ENCODE measurements at places on chromosomes 4 and X.
A peak's percentile ranks its signal among the peaks of the same experiment; 100 is the strongest.

DNA sequence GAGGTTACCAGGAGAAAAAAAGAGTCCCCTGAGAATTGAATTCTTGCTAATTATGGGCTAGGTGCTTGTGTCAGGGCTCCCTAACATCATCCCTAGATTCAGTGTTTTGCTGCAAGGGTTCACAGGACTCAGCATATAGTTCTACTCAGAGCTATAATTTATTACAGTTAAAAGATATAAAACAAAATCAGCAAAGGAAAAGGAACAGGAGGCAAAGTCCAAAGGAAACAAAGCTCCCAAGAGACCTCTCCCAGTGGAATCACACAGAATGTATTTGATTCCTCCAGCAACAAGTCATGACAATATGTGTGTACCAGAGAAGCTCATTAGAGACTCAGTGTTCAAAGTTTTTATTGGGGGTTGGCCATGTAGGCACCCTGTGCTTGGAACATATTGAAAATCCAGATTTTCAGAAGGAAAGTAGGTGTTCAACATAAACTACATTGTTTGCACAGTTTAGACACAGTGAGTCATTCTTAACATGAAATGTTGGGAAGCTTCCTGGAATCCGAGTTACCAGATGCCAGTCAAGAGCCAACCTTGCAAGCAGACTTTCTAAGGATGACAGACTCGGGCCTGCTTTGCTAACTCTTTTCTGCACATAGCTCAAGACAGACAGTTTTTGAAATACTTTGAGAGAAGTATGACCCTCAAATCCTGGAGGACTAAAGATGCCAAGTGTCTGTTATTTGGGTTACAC, 311.3 kb upstream of the EMCN start:
- DNase-seq, result no peak

- no peak for DNase-seq
Observed at GRCh38 chr4:22348410-22348809, 167.5 kb downstream of the ADGRA3 start.

DNA sequence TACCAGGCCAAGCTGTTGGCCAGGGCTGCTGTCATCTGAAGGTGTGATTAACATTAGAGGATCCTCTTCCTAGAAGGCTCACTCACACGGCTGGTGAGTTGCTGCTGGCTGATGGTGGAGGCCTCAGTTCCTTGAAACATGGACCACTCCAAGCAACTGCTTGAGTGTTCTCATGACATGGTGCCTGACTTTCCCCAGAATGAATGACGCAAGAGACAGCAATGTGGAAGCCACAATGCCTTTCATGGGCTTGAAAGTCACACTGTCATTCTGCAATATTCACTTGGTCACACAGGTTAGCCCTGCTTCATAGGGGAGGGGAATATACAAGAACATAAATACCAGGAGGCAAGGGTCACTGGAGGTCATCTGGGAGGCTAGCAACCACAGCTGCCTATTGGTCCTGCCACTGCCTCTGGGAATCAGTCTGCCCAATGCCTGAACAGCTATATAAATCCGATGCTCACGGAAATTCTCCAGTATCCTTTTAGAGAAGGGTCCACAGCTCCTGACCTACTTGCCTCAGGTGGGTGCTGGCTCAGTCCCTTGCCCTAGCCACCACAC, 97.1 kb upstream of the MAML3 start:
- DNase-seq, result no peak

DNA sequence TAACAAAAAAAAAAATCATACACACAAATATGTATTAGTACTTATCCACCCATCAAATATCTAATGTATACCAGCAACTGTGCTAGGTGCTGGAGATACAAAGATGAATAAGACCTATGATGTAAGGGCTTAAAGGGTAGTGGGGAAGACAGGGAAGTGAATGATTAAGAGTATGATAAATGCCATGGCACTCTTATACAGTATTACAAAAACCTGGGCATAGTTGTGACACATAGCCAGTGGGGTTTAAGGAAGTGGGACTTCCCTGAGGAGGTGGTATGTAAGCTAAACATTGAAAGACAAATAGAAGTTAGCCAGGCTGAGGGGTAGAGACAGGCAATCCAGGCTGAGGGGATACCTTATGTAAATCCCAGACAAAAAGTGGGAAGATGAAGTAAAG, 23.5 kb downstream of the CHM start:
- no peak for DNase-seq

GRCh38 chrX:47574076-47574546, 8.1 kb upstream of the TIMP1 start:
- DNase-seq, result no peak

DNA sequence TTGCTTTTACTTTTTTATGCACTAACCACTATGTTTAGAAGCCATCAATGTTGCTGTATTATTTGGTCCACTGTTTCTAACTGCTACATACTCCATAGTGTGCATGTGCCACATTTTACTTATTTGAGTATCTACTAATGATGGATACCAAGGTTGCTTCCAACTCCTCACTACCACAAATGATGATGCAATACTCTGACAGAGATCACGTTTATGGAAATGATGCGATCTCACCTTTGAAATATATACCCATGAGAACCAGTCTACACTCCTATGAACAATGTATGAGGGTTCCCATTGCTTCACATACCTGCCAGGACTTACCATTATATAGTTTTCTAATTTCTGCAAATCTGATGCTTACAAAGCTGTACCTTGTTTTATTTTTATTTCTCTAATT, 44.2 kb downstream of the HUWE1 start:
- no peak for DNase-seq

GRCh38 chrX:134171661-134172587, 65.1 kb upstream of the CCDC160 start:
- DNase-seq, result peak; percentile 10

DNA sequence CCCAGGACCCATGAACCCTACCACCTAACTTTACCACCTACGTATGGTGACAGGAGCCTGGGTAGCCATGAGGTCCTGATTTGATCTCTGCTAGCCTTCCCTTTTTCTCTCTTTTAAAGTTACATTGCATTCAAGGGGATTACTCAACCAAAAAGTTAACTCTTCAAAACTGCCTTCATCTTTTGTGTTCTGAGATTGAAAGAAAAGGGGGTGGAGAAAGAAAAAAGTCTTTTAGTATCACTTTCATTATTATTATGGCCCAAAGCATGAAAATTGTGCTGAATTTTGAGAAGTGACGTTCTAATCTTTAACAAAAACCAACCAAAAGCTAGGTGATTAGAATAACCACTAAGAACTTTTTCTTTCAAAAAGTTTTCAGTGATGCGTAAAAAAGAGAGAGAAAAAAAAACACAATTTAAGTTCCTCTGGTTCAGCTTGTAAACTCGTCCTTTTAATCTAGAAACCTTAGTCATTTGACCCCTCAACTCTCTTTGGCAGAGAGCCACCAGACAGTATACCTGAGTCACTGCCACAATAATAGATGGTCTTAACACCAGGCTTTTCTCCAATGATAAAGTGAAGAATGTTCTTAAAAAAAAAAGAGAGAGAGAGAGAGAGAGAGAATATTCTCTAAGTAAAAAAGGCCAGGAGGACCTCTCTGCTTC, 347.4 kb upstream of the FGF13 start:
- no peak for DNase-seq

DNA sequence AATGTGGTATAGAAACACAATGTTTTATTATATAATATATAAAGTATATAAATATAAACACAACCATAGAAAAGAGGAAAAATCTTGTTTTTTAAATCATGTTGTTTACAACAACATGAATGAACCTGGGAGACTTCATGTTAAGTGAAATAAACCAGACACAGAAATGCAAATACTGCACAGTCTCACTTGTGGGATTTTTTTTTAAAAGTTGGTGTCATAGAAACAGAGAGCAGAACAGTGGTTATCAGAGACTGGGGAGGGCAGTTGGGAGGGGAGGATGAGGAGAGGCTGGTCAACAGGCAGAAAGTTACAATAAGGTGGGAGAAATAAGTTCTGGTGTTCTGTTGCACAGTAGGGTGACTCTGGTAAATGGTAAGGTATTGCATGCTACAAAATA, 57.1 kb downstream of the FREM3 start:
- DNase-seq, result no peak

- DNase-seq, result no peak
Observed at GRCh38 chr4:107966903-107967302, 22.8 kb upstream of the HADH start.

- DNase-seq, result no peak
Observed at GRCh38 chr4:77093401-77093800, 17.6 kb upstream of the CCNI start.

- no peak for DNase-seq
Observed at GRCh38 chrX:53990171-53990570, 54.1 kb downstream of the PHF8 start.

DNA sequence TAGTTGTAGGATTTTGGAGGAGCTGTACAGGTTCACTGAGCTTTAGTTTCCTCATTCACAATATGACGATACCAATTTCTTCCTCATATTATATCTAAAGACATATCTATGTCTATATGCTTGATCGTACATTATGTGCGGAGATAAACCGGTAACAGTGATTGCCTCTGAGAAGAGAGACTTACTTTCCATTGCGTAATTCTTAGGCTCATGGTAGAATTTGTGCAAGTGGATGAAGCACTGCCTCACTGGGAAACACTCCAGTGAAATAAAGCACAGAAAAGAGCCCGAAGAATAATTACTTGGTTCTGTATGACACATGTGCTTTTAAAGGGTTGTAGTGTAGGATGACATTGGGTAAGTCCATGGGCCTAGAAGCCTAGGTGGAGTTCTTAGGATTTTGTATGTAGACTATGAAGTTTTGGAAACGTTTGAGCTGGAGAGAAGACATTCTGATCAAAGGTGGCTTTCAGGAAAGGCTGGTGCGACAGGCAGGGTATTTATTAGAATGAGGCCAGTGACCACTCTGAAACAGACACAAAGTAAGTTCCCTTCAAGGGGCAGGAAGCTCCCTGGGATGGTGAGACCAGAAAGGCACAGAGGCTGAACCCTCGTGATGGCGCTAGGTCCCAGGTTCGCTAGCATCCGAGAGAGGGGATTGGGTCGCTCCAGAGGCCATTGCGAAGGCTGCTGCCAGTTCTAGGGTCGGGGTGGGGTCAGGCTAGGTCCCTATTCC, 649 bp upstream of the VBP1 start:
- no peak for DNase-seq

- DNase-seq, result no peak
Observed at GRCh38 chr4:146112389-146112788, 63.1 kb upstream of the LSM6 start.

DNA sequence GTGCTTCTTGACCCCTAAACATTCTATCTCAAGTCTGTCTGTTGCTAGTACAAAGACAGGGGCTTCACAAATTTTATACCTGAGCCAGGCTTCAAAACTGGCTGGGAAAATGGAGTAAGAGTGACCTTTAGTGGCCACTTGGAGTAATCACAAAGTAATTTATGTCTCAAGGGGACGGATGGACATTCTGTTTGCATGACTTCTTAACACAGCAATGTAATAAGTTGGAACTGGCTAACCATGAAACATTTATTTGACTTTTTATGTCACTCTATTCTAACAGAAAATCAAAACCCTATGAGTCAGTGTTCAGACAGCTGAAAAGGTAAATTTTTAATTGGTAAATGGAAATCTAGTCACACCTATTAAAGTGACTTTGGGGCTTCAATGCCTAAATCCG, 600.6 kb downstream of the ANKRD50 start:
- no peak for DNase-seq

- DNase-seq, result no peak
Observed at GRCh38 chrX:139889760-139890159, 43.1 kb downstream of the ATP11C start.

DNA sequence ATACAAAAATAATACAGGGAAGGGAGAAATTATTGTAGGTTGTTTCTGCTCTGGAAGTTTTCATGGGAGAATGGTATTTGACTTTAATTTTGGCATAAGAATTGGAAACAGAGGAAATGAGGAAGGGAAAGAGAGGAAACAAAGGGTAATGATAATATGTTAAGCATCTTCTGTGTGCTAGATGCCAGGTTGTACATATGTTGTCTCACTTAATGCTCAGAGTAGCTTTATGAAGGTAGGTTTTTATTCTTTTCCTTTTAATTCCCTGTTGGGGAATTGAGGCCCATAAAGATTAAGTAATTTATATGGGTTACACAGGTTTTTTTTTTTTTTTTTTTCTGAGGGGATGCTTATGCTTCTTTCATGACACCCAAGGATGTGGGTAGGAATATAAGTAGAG, 19.2 kb downstream of the BLTP1 start:
- DNase-seq, result no peak

GRCh38 chr4:122764821-122765215, 32.3 kb downstream of the BBS12 start:
- DNase-seq, result no peak

DNA sequence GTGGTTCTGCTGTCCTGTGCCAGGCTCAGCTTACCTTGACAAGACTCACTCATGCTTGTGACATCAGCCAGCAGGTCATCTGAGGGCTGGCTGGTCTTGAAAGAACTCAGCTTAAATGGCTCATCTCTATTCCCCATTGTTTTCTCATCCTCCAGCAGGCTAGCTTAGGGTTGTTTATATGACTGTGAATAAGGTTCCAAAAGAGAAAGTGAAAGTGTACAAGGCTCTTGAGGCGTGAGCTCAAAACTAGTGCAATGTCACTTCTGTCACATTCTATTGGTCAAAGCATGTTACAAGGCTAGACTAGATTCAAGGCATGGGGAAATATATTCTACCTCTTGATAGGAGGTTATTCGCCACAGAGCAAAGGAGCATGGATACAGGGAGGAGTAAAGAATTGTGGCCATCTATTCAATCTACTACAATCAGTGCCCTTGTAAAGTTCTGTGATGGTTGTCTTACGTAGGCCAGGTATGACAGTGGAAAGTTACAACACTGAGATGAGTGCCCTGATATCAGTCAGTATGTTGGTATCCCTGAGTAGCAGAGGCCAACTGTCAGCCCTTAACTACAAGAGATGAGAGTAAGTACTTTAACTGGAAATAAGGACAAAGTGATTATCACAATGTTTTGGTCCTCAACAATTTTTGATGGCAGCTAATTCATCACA, 19.8 kb upstream of the TMLHE start:
- no peak for DNase-seq

DNA sequence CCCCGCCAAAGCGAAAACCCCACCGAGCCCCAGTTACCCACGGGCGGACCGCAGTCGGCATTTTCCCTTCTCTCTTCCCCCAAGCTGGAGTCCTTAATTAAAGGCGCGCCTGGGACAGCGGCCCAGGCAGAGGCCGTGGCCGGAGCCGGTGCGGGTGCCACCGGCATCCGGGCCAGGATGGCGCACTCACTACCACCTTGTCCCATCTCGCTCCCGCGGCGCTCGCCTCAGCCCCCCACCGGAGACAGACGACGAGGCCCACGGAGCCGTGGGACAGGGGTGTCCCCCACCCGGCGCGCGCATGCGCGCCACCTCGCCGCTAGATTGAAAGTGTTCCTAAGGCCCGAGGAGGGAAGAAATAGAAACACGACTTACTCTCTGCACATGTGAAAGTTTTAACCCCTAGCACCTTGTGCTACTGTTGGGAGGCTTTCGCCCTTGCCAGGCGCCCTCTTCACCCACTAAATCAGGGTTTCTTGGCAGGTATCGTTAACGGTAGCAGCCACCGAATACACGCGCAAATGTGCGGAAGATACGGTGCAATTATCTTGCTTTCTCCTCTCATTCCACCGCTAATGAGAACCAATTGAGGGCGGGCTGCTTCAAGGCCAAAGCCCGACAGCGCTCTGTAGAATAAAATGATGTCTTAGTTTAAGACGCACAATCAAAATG, 64.3 kb upstream of the CCDC160 start:
- no peak for DNase-seq
